Activated T-helper 1 cell treated with Interleukin-2 at 50 U/mL for 16 hours (primary cell): ENCODE measurements at places on chromosomes 6 and 20.

DNA sequence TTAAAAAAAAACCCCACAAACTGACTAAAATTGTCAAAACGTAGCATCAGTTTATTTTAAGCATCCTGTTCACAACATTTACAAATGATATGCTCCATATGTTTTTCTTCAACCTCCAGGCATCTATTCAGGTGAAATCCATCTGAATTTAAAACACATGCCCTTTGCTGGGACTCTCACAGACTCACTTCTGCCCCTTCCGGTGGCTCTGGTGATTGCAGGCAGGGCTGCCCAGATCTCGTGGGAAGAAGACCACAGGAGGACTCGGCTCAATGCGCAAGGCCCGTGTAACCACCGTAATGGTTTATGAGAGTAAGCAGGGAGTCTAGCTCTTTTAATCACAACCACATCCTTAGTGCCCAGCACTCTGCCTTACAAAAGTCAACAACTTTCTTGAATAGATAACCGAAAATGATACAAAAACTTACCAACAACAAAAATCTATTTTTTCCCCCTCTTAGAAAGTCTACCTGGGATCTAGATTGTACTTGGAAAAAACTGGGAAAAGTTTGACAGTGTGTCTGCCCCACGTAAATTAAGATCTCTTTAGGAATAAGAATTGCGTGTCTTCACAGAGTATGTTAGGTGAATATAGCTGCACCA, 139.1 kb downstream of the KIF16B start:
- DNase-seq: no peak

DNA sequence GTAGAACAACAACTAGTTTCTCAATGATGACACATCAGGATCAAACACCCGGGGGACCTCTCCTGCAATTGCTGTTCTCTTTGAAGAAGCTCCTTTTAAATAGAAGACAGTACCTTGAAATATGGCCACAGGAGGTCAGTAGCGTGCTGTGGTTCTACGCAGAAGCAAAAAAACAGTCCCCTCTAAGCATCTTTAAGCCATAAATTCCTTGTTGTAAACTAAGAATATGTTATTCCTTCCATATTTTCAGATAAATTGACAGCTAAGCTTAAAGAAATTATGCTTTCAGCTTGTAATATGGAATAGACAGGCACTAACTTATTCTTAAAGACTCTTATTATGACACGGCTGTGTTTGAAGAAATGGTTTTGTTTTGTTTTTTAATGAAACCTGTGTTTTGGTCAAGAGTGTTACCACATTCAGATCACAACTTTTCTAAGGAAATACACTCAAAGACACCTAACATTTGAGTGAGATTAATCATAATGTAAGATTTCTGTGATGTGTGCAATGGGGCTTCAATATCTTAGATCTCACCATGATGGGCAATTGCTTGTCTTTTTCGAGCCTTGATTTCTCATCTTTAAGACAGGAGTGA, 49.7 kb upstream of the IL20RA start:
- peak; percentile 11 for DNase-seq

DNA sequence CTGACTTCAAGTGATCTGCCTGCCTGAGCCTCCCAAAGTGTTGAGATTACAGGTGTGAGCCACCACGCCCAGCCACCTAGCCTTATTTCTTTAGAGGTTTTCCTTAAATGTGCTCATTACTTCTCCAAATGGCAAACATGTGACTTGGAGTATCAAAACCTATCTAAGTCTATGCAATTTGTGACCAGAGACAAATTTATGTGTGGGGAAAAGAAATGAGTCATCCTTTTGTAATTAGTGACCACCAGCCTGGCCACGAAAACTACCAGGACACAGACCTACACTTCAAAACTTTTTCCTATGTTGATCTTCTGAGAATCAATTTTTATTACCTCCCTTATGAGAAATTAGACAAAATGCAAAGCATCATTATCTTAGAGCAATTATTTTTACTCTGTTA, 64.6 kb upstream of the OGFRL1 start:
- DNase-seq: no peak

GRCh38 chr20:32036252-32036651, 15.8 kb upstream of the HCK start:
- no peak for DNase-seq

GRCh38 chr20:50318710-50319109, 128.1 kb downstream of the CEBPB start:
- DNase-seq: no peak

DNA sequence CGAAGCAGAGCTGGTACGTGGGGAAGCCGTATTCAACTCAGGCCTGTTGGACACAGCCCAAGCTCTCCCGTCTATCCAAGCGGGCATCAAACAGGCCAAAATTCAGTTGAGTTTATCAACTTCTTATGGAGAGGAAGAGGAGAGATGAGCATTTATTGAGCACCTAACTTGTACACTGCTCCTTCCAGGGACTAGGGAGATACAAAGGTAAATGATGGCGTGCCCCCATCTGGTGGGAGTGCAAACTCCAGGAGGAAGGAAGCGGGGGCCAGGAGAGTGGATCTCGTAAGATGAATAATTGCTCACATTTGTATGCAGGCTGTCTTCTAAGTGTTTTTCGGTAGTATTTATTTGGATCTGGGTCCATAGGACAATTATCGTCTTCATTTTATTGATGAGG, 146.6 kb downstream of the SOBP start:
- DNase-seq: no peak

DNA sequence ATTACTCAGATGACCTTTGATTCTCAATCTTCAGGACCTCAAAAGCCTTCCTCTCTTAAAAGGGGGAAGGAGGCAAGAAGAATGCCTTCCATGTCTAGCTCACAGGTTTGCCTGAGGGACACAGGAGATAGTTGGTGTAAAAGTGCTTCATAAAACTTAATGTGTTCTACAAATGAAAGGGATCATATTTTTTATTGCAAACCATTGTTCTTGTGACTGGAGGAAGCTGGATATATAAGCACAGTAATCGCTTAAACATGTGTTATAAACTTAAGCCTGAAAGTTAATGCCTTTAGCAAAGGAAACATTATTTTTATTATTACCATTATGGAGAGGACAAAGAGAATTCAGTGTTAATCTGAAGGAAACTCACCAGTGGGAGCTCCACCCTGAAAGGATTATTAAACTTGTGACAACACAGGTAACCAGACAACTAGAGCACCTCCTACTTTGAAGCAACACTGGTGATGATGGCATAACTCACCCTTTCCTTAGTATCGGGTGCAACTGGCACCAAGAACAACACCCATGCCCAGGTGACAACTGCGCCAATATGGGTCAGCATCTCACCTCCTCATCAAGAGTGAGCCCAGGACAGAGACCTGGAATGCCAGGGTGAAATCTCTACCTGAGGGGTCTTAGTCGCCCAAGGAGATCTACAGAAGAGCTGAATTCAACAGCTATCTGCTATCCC, 288.7 kb upstream of the PRDM1 start:
- no peak for DNase-seq
